Stimulated activated CD4-positive, alpha-beta T cell treated with anti-CD3 and anti-CD28 coated beads, Interleukin-4, amount 100 ng/mL, for 48 hours (primary cell): ENCODE measurements at places on chromosomes 6 and 20.

- DNase-seq = no peak
Measured at GRCh38 chr20:46150943-46151342, 32.8 kb downstream of the CD40 start.

GRCh38 chr20:43824309-43825050 lies 90.2 kb upstream of the TOX2 start:
- no peak for DNase-seq

DNA sequence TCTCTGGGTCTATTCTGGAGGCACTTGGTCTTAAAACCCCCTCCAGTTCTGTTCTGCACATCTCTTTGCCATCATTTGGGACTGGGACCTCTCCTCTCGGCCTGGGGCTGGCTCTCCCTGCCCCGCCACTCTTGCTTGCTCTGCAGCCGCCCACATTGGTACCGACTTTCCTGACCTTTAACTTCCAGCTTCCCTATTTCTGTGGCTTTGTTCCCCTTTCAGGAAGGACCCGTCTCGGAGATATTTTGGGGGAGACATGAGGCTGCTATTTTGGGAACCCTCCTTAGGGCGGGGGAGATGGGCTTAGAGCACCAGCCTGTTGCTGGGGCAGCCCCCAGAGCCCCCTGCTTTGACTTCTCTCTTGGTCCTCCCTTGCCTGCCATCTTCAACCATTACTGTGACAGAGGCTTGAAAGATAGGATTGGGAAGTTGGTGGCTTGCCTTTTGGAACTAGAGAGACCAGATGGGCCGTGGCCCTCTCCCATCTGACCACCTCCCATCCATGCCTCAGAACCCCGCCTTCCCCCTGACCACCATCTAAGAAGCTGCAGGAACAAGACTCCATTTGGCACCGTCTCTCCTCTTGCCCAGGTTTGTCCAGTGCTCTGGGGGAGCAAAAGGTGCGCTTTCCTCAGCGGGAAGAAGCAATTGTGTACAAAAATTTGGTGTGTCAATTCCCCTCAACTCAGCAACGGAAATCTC lies 914 bp downstream of the TREM2 start:
- no peak for DNase-seq

DNA sequence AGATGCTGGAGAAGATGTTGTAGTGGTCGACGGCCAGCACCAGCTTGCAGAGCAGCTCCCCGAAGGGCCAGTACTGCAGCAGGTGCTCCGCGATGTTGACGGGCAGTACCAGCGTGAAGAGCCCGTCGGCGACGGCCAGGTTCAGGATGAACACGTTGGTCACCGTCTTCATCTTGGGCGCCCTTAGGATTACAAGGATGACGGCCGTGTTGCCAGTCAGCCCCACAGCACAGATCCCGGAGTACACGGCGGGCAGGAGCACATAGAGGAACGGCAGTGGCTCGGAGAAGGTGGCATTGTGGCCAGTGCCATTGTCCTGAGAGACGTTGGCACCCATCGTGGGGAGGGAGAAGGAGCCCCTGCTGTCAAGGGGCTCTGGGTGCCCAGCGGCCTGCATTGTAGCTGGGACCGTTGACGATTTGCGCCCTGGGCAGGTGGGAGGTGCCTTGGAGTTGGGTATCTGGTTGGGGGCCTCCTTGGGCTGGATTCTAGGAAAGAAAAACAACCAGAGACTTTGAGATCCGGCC lies 867 bp downstream of the NPBWR2 start:
- DNase-seq = no peak

GRCh38 chr20:1721687-1722512 lies 64.3 kb upstream of the SIRPG start:
- no peak for DNase-seq
